ENCODE measurements at places on chromosomes 2 and 18.

GRCh38 chr2:175181877-175182308, 383 bp upstream of the ATP5MC3 start:
- no peak for DNase-seq

DNA sequence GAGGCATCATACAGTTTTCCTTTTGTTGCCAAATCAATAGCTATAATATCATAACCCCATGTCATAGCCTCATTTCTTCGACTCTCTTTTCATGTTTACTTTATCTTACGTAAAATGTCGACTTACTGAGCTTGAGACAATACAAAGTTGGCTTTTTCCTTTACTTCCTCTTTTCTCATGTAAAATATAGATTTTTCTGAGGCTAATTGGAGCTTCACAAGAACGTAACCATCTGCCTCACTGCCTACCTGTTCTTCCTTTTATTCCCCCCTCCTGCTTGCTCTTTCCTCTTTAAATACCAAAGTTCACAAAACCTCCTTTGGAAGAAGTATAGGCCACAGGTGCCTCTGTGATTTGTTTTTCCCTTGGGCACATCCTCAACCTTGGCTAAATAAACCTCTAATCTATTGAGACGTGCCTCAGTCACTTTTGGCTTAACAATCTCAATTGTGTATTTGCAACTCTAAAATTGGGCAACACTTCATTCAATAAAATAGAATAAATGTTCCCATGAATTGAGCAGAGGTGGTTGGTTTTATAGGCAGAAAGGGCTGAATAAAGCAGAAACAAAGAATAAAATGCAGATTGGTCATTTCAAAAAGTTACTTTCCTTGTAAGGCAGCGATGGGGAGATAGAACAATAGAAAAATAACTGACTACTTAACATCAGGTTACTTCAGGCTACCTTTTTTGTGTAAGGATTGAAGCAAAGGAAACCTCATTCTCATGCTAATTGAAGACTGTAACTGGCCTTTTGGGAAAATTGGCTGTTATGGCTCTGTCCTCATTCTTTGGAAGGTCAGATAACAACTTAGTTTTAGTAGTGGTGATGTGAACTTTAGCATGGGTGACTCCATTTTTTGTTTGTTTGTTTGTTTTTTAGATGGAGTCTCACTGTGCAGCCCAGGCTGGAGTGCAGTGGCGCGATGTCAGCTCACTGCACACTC, 21.3 kb downstream of the COMMD1 start:
- DNase-seq: no peak

- no peak for DNase-seq
These were observed 278.0 kb downstream of the METTL4 start for GRCh38 chr18:2293109-2293839.

DNA sequence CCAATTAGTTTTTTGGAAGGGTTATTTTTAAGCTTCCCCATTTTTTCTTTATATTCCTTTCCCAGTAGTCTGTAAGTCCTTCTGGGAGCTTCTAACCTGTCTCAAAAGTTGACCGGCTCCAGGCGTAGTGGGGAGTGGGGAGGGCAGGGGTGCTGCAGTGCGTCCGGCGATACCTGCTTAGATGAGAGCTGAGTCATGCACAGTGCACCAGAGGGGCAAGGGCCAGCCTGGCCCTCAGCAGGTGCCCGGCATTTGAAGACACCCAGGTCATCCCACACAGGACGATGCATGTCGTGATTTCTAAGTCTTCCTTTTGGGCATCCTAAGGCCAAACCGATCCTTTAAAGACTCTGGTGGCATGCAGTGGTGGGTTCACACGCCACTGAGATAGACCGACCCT, 73.4 kb downstream of the TPO start:
- no peak for DNase-seq

DNA sequence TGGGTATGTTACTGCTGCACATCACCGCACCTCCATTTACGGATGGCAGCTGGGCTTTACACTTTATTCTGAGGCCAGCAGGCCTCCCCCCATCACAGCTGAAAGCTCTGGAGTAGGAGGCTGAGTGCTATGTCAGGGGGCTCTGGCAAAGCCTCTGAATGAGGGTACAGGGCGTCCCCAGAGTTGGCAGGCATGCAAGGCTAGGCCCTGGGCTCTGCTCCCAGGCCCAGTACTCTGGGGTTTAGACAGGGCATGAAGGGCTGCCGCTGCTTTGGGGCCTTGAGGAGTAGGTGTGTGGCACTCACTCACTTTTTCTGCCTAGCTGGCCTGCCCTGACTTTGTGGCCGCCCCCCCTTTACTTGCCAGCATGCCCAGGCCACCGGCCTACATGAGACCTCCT, 90.8 kb downstream of the WDSUB1 start:
- no peak for DNase-seq

DNA sequence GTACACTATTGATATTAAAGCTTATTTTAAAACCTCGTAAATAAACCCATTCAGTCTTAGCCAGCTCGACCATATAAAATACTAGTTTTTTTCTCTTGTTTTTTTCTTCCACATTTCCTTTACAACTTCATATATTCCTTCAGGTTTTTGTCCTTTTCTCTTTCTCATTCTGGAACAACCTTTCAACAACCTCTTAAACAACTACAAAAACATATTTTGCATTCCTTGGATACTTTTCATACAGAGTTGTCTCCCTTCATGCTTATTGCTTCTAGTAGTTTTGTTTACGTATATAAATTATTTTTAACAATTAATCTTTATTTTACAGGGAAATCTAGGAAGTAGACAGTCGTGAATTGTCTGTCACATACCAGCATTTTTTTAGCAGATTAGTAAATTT, 41.2 kb downstream of the COMMD1 start:
- DNase-seq: no peak

- DNase-seq: no peak
These were observed 505.9 kb downstream of the ERBB4 start for GRCh38 chr2:212032536-212033219.

DNA sequence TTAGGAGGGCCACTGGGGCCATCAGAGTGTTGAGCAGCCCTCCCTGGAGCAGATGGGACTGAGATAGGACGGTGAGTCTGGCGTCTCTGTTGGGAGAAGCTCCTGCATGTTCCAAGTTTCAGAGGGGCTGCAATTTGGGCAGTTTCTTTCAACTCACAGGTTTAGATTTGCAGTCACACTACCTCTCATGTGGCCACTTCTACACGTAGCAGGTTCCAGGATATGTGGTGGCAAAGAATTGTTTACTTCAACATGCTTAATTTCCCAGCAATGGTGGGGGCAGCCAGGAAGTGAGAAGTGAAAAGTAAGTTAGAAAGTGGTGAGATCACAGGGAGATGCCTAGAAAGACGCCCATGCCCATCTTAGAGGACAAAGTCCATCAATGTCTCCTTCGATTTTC, 9.3 kb downstream of the NCK2 start:
- DNase-seq: no peak

- no peak for DNase-seq
These were observed 312.4 kb upstream of the MEIS1 start for GRCh38 chr2:66122516-66122915.
